ENCODE measurements at places on chromosomes 11 and 22.
A peak's percentile ranks its signal among the peaks of the same experiment; 100 is the strongest.

DNA sequence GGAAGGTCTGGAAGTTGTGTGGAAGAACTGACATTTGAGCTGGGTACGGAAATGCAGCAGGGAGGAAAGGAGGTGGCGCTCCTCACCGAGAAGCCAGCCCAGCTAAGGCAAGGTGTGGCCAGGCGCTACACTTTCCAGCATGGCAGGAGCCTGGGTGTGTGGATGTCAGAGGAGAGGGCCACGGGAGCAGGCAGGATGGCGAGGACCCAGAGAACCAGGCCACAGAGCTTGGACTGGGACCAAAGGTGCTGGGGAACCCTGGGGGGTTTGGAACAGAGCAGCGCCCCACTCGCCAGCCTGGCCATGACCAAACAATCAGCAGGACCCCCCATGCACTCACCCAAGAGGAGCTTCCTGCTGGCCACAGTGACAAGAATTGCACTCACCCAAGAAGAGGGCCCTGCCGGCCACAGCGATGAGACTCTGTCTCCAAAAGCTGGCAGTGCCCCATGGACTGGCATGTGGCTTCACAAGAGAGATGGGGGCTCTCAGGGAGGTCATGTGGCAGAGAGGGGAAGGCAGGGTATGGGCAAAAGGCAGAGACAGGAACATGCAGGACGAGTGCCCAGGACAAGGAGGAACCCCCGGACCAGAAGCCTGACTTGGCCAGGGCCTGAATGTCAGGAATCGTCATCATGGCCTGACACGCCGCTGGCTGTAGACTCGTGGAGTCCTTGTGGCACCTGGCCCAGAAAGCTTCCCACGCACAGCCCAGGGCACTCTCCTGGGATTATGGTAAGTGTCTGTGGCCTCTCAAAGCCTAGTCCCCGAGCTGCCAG, 45.4 kb downstream of the IGF2 start:
- H3K27me3 ChIP-seq = peaks cover 38% of the 10 kb centered on the region
- H3K4me3 ChIP-seq = no peak overlapping the region
- H3K4me1 ChIP-seq = peaks cover 7% of the 10 kb centered on the region

DNA sequence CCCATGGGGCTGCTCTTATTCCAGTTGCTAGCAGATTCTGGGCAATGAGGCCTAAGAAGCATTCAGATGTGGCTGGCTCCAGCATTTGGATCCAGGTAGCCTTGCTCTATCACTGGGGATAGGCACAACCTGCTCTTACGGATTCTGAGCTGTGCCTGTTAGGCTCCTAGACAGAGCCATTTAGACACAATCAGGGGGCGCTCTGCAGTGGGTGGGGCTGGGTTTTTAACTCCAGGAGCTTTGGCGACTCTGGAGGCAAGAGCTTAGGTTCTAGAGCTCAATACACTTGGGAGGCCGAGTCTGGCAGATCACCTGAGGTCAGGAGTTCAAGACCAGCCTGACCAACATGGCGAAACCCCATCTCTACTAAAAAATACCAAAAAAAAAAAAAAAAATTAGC, 32.0 kb downstream of the KCNC1 start:
- H3K27me3 ChIP-seq = peaks cover 4% of the 10 kb centered on the region
- DNase-seq = no peak
- H3K4me1 ChIP-seq = no peaks in the 10 kb centered on the region
- H3K36me3 ChIP-seq = no peaks in the 10 kb centered on the region
- H3K4me3 ChIP-seq = no peak overlapping the region

GRCh38 chr11:28596816-28597215, 488.6 kb downstream of the METTL15 start:
- H3K27ac ChIP-seq = no peak overlapping the region
- no peak overlapping the region for H3K4me3 ChIP-seq
- H3K27me3 ChIP-seq = no peaks in the 10 kb centered on the region
- no peaks in the 10 kb centered on the region for H3K4me1 ChIP-seq

- no peak for DNase-seq
- H3K36me3 ChIP-seq = no peaks in the 10 kb centered on the region
- no peak overlapping the region for H3K27ac ChIP-seq
These were observed 82.8 kb upstream of the HMGXB4 start for GRCh38 chr22:35174401-35175038.

GRCh38 chr11:57497303-57498247, 17.9 kb downstream of the SLC43A1 start:
- peaks cover 13% of the 10 kb centered on the region for H3K4me1 ChIP-seq
- H3K27ac ChIP-seq = no peak overlapping the region
- no peaks in the 10 kb centered on the region for H3K27me3 ChIP-seq
- no peak overlapping the region for H3K4me3 ChIP-seq

- peak; percentile 64 for DNase-seq
- no peaks in the 10 kb centered on the region for H3K27me3 ChIP-seq
- H3K4me1 ChIP-seq = peaks cover 13% of the 10 kb centered on the region
- H3K36me3 ChIP-seq = no peaks in the 10 kb centered on the region
- H3K27ac ChIP-seq = no peak overlapping the region
These were observed 8.6 kb upstream of the CD3E start for GRCh38 chr11:118295815-118296454.

GRCh38 chr11:71420455-71421241, 27.5 kb downstream of the DHCR7 start:
- H3K4me1 ChIP-seq = no peaks in the 10 kb centered on the region
- peak; percentile 43 for DNase-seq
- H3K36me3 ChIP-seq = no peaks in the 10 kb centered on the region
- no peak overlapping the region for H3K27ac ChIP-seq
- H3K27me3 ChIP-seq = peaks cover 7% of the 10 kb centered on the region
- no peak overlapping the region for H3K4me3 ChIP-seq

DNA sequence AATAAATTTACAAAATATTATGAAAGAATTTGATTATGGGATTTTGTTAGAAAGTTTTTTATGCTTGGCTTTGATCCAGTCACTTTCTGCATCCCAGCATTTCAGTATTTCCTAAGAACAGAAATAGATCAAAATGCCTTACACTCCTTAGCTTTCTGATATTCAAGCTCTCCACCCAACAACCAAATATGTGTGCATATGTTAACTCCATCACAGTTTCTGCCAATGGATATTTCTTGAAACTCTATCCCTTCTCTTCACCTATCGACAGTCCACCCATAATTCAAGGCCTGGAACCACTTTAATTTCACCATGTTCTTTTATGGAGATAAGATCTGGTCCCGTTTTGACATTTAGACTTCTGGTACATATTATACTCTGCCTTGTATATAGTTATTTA, 565.0 kb downstream of the LRRC4C start:
- no peak overlapping the region for H3K27ac ChIP-seq
- no peaks in the 10 kb centered on the region for H3K27me3 ChIP-seq
- no peaks in the 10 kb centered on the region for H3K36me3 ChIP-seq
- H3K4me3 ChIP-seq = no peak overlapping the region
- DNase-seq = no peak

Data from activated naive CD4-positive, alpha-beta T cell treated with anti-CD3 and anti-CD28 coated beads, Interleukin-2, amount 10 ng/mL, durations not matched to agents 7 days and 5 days (primary cell).